ENCODE measurements at places on chromosomes 1 and 21.

DNA sequence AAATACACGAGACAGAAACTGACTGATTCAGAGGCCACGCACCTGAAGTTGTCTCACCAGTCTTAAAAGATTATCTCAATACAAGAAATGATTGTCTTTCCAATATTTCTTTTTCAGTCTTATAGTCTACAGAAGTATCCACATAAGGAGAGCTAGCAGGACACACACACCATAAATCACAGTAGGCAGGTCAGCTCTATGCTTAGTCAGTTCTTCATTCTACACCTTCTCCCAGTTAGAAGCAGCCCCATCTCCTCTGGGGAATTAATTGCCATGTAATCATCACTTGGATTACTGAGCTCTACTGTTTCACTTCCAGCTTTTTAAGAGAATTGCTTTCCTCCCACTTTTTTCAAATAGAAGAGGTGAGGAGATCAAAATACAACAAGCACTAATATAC lies 59.6 kb downstream of the SMYD3 start:
- DNase-seq: no peak

GRCh38 chr1:168755800-168756418 lies 26.9 kb upstream of the DPT start:
- no peak for DNase-seq

DNA sequence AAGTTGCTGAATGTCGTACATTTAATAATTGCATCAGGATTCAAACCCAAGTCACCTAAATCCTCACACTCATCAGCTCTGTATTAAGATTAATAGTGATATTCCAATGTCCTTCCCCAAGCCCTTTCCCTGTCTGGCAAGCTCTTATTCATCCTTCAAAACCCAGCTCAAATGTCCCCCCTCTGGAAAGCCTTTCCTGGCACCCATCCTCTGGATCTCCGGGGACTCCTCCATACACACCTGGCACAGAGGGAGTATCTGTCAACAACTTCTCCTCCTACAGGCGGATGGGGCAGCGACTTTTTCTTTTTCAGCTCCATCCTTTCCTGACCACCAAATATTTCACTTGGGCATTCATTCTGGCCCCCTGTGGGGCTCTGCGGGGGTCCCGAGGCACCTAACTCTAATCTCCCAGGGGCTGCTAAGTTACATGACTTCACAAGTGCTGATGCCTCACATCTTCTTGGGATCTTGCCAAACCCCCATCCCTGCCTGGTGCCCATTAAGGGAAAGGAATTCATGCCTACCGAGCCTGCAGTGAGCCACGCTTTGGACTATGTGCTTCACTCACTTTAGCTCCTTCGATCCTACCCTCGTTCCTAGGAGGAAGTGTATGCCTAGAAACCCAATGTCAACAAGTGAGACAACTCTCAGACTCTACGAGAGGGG lies 15.2 kb downstream of the TINAGL1 start:
- DNase-seq: no peak

DNA sequence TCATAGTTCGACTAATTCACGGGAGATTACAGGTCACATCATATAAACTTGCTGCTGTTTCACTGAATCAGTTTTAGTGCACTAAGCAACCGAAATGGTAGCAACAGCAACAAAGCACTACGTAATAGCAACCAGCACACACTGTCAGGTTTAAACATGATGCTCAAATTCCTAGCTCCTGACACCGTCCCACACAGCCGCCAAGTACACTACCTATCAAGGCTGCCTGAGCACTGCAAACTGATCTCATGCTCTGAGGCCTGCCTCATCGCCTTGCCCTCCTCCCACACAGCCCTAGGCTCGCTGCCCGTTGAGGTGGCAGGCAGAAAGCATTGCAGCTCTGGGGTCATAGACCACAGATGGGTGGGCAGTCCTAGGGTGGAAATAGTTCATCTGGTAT lies 12.4 kb downstream of the LAMC2 start:
- no peak for DNase-seq

DNA sequence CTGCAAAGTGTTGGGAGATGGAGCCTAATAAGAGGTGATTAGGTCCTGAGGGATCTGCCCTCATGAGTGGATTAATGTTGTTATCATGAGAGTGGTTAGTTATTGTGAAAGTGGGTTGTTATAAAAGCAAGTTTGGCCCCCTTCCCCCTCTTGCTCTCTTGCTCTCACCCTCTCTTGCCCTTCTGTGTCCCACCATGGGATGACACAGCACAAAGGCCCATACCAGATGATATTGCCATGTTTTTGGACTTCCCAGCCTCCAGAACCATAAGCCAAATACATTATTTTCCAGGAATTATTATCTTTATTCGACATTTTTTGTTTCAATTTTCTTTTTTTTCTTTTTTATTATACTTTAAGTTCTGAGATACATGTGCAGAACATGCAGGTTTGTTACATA lies 41.4 kb upstream of the IGSF5 start:
- no peak for DNase-seq

- no peak for DNase-seq
These were observed 61.9 kb upstream of the GJA5 start for GRCh38 chr1:147822292-147822691.

GRCh38 chr1:178726545-178726944 lies 1.5 kb downstream of the RALGPS2 start:
- DNase-seq: no peak

- DNase-seq: no peak
These were observed 19.6 kb upstream of the AGPAT3 start for GRCh38 chr21:43845386-43845785.

- no peak for DNase-seq
These were observed 62.6 kb upstream of the FAM20B start for GRCh38 chr1:178962853-178963711.

DNA sequence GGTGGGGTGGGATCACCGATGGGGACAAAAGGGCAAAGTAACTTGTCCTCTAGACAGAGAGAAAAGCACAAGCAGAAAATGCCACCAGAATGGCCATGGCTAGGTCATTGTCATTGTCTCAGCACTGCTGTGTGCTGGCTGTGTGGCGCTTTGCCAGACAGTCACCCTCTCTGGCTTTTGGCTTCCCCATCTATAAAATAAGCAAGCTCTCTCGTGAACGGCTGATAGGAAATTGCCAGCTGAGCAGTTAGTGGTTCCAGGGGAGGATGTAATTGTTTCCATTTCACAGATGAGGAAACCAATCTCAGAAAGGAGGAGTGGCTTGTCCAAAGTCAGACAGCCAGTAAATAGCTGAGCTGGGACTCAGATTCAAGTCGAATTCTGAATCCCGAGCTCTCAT lies 32.5 kb downstream of the PADI2 start:
- no peak for DNase-seq

DNA sequence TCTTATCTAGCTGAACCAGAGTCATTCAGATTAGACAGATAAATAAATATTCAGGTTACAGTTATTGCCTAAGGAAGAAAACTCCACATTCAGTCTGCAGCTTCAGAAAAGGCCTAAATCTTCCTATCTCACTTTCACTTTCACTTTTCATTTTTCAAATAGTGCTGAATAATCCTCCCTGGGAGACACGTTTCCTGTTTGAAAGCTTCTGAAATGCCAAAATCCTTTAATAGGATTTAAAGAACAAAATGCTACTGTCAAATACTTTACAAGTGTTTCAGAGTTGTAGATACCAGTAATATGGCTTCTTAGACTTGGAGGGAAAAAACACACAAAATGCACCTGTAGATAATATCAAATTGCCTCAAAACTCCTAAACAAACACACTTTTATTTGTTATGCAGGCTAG lies 3.9 kb downstream of the PSMB2 start:
- DNase-seq: no peak

GRCh38 chr1:156912861-156913808 lies 7.3 kb upstream of the LRRC71 start:
- no peak for DNase-seq

Data from esophagus squamous epithelium (tissue), 5 donors.